ENCODE measurements at places on chromosomes 2 and 18.

GRCh38 chr18:79928563-79928960 is 22.9 kb downstream of the SLC66A2 start:
- DNase-seq = no peak

- DNase-seq = peak; percentile 42
Measured at GRCh38 chr2:43495727-43496126, 100.1 kb downstream of the THADA start.

GRCh38 chr2:99613980-99614379 is 124.2 kb upstream of the REV1 start:
- DNase-seq = peak; percentile 20

DNA sequence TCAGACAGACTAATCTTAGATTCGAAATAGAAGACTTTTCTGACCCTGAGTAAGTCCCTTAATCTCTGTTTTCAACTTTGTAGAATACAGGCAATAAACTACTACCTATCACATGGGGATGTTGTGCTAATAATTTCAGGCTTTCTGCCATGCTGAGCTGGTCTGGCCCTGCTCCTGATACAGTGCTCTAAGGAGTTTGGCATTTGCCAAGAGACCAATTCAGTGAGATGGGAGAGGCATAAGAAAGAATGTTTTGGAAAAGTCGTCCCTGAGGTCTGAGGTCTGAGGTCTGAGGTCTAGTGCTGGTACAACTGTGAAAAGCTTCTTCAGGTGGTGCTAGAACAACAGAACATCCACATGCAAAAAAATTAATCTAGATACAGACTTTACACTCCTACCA is 35.9 kb upstream of the SP3 start:
- no peak for DNase-seq

Measured in fibroblast of upper back skin (primary cell).